Left renal cortex interstitium (tissue), 4 donors: ENCODE measurements at places on chromosomes 5 and 9.

DNA sequence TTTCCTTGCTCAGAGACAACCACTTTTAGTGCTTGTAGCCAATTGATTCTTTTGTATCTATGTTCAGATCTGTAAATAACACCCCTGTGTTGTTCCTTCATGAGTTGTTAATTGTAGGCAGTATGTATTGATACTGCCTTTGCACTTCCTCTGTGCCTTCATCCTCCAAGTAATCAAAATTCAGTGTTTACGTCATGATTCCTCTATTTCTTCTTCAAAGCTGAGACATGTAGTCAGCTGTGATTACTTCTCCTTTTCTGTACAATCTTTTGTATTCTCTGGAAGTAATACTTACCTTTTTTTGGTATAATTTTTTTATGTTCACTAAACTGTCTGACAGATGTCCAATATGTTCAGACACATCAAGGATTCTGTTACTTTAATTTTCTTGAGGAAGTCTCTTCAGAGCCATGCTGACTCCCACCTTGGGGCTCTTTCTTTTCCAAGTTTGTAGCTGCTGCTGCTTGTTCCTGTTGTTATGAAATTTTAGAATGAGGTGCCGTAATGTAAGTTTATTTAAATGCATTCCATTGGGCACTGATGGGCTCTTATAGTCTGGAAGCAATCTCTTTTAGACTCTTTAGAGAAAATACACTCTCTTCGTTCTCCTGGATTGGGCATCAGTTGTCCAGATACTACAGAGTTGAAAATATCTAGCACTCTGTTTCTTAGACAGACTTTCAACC, 30.5 kb upstream of the LRRC70 start:
- DNase-seq: no peak

GRCh38 chr5:119269061-119269944, 86.5 kb upstream of the TNFAIP8 start:
- peak; percentile 29 for DNase-seq

GRCh38 chr5:103294906-103295305, 36.3 kb downstream of the MACIR start:
- DNase-seq: no peak

GRCh38 chr5:82301190-82301589, 23.0 kb upstream of the RPS23 start:
- no peak for DNase-seq

DNA sequence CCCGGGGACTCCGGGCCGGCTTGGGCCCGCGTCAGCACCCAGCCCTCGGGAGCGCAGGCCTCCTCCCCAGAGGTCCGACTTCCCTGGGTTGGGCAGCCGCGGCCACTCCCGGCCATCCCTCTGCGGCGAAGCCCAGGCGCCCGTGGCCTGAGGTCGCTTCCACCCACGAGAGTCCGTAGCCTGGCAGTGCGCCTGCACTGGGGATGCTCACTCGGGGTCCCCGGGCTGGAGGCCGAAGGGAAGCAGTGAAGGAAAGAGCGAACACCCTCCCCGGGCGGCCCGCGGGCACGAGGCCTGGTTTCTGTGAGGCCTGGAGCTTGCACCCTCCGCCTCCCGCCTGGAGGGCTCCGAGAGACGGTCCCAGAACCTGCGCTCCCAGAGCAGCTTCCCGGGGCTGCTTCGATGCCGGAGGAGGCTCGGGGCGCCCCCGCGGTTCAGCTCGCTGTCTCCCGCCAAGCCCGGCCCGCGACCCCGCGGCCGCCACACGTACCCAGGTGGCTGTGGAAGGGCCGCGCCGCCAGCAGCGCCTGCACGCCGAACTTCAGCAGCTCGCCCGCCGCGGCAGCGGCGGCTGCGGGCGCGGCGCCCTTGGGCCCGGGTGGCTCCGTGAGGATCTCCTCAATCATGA, 607 bp downstream of the BARX1 start:
- no peak for DNase-seq

GRCh38 chr9:71704796-71705195, 63.5 kb downstream of the CEMIP2 start:
- no peak for DNase-seq

- DNase-seq: no peak
Observed at GRCh38 chr5:113212244-113212920, 222.4 kb downstream of the TSSK1B start.

DNA sequence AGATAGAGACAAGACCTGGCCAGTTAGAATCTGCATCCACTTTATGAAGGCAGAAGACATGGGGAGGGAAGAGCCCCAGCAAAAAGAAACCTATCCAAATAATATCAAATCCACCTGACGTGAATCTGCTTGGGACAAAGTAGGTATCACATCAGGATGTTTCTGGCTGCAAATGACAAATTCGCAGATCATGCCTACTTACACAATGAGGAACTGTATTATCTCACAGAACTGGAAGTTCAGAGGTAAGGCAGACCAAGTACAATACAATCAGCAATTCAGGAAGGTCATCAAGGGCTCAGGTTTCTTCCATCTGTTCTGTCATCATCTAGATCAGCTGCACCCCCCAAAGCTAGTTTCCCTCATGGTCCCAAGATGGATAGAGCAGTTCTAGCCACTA, 13.2 kb upstream of the NR4A3 start:
- DNase-seq: no peak

DNA sequence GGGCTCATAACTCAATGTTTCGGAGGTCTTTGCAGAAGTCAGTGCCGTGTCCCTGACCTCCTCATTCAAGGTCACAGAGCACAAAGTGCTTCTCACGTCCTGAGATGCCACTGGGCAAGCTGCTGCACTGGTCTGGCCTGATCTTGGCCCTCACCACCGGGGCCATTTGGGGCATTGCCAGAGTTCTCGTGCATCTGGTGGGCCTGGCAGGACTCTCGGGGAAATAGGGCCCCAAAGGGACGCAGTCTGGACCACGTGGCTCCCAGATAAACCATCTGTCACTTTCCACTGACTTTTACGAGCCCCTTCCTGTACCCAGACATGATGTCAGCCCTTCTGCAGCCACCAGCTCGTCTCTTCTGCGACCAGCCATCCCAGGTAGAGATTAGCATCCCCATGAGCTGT, 54.8 kb downstream of the HRH2 start:
- no peak for DNase-seq

DNA sequence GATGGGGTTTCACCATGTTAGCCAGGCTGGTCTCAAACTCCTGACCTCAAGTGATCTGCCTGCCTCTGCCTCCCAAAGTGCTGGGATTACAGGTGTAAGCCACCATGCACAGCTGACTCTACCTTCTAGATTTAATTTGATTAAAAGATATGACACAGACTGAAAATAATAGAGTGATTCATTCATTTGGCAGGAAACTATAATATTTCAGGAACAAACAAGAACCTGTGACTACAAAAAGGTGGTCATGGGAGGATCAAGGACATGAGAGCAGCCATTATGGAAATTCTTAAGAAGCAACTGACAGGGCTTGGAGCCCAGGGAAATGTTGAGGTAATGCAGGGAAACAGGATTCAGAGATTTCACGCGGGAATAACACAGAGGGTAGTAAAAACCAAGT, 265.5 kb upstream of the DAP start:
- DNase-seq: no peak

- no peak for DNase-seq
Observed at GRCh38 chr5:42721484-42721883, 35.1 kb upstream of the CCDC152 start.

- DNase-seq: no peak
Observed at GRCh38 chr9:111222757-111223156, 107.3 kb downstream of the OR2K2 start.
